ENCODE measurements at places on chromosomes 1 and 21.

- peak; percentile 53 for DNase-seq
These were observed 4.8 kb upstream of the TDRD10 start for GRCh38 chr1:154497026-154497806.

DNA sequence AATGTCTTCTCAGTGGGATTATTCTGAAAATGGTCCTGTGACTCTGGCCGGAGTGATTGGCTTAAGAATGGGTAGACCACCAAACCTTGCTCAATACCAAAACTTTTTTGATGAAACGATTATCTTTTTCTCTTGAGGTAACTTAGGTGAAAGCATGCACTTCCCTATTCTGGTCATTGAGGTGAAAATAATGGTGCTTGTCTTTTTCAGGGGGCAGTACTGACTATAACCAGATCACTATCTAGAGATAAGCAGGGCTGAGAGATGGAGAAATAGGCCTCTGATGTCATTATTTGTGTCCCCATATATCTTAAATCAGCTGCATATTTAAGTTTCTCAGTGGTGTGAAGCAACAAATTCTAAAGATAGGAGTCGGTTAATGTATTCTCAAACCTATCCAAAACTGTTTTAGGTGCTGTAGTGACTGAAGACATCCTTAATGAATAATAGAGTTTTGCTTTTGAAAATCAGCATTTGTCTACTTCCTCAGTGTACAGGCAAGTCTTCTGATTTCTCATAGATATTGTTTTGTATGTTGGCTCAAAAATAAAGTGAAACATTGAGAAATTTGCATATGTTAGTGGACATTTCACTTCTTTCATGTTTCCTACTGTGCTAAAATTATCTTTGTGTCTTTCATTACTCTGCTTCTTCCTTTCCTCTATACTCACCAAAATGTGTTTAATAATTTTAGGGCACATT is 735.3 kb upstream of the ADGRL4 start:
- no peak for DNase-seq

GRCh38 chr1:222653178-222653827 is 35.4 kb downstream of the MIA3 start:
- DNase-seq, result no peak

DNA sequence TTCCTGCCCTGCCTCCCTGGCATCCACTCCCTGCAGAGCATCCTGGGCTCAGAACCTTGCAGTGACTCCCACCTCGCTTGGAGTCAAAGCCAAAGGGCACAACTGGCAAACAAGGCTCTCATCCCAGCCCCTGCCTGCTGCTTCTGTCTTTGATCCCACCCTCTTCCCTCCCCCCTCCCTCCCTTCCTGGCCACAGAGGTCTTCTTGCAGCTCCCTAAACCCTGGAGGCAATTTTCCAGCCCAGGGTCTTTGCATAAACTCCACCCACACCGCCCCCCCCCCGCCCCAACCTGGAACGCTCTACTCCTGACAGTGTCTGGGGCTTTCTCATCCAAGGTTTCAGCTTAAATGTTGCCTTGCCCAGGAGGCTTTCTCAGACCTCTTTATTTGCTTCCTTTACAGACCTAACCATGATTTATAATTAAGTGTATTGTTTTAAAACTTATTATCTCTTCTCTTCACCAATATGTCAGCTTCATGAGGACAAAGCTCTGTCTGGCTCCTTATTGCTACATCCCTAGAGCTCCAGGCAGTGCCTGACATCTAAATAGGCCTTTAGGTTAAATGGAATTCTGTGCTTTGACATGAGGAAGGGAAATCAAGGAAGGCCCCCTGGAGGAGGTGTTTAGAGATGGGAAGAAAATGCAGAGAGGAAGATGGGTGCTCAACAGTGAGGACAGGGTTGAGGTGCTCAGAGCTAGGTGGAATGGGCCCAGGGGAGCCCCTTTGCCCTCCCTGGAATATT is 37.7 kb upstream of the PADI1 start:
- no peak for DNase-seq

Measured in Kasumi-1 (cell line).